ENCODE measurements at places on chromosomes 1 and 21.

GRCh38 chr1:110615548-110616130 lies 9.5 kb upstream of the KCNA2 start:
- DNase-seq, result peak; percentile 85

GRCh38 chr1:211738691-211739301 lies 63.4 kb upstream of the NEK2 start:
- DNase-seq, result peak; percentile 20

GRCh38 chr1:66648901-66649595 lies 103.2 kb upstream of the DYNLT5 start:
- peak; percentile 53 for DNase-seq

- DNase-seq, result no peak
Observed at GRCh38 chr21:33870768-33871167, 44.8 kb downstream of the ATP5PO start.

DNA sequence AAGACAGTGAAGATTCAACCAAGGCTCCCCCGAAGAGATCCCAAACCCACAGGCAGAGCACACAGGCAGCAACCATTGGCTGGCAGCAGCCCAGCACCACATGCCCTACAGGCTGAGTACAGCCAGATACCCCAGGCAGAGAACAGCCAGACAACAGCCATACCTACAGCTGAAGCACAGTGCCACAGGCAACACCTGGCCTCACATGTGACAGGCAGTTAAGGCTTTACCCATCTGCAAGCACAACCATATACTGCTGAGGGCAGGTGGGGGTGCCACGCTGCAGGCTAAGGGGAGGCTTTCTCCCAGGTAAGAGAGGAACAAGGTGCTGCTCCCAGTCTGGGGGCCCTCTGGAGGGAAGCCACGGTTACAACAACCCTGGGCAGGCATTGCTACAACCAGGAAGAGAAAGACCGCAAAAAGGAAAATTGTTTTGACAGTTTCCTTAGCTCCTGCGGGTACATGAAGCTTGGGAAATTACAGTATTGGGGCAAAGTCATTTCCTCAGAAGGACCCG lies 12.3 kb downstream of the CHIT1 start:
- peak; percentile 23 for DNase-seq

- peak; percentile 57 for DNase-seq
Observed at GRCh38 chr1:236143104-236143948, 987 bp downstream of the GPR137B start.

- DNase-seq, result no peak
Observed at GRCh38 chr1:64938991-64939390, 27.4 kb downstream of the JAK1 start.

DNA sequence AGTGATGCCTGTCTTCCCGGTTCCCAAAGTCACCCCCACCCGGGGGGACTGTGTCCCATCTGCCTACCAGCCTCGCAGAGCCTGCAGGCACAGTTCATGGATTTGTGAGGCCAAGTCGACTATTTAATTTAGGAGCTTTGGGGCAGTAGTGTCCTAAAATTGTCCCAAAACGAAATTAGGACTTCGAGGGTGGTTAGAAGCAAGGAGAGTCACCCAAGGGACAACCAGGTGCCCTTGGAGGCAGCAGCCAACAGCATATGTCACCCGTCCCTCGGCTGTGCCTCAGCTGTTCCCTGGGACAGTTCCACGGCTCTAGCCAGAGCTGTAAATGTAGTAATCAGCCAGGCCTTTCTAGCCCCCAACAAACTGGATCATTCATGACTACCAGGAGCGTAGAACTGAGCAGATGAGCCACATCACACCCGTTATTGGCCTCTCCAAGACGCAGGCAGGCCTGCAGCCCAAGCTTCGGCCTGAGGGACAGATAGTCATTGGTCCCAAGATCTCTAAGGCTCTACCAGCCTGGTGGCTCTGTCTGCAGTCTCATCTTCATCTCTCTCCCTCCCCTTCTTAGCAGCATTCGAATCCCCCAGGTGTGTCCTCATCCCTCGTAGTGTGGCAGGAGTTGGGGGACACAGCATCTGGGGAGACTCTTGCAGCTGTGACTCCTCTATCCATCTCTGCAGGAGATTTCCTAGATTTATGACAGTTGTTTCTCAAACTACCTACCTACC lies 2.9 kb downstream of the PAX7 start:
- DNase-seq, result no peak

DNA sequence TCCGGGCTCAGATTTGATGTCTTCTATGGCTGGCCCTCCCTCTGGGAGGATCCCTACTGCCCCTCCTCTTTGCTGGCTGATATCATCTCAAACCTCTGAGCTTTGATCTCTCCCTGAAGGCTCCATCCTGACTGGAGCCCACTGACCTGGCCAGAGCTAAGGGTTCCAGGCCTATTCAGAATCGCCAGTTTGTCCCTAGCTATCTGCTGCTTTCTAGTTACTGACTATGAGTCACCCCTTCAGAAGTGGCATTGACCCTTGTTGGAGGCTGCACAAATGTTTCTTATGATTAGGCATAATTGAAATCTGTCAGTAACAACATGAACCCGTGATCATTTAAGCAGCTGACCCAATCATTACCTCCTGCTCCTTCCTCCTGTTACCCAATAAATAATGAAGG lies 87.1 kb downstream of the ABCA4 start:
- DNase-seq, result no peak

DNA sequence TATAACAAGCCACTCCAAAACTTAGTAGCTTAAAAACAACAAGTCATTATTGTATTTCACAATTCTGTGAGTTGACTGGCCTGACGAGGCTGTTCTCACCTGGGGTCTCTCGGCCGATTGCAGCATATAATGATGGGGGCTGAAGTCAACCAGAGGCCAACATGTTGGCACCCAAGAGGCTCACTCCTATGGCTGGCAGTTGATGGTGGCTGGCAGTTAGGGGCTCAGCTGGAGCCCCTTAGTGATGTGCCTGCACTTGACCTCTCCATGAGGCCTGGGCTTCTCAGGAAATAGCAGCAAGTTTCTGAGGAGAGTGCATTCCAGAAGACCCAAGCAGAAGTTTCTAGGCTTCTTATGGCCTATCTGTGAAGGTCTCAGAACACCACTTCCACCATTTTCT lies 459.4 kb downstream of the NPHP4 start:
- no peak for DNase-seq

DNA sequence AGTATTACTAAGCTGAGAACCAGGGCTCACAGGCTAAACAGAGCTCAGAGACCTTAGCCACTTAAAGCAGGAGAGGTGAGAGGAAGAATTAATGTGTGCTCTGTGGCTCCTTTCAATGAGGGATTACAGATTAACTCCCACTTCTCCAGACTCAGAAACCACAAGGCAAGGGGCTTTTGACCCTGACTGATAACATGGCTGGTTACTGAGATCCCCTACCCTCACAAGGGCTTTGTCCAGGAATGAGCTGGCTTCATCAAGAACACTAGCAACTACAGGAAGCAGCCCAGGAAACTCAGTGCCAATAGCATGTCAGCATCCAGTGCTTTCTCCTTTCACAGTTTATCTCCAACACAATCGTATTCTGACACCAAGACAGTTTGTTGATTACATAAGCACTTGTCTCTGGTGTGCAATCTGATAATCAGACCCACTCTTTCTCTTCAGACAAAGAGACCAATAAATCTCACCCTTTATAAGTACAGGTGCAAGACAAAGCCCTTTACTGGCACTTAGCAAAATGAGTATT lies 38.8 kb downstream of the ERI3 start:
- peak; percentile 69 for DNase-seq

GRCh38 chr1:42175314-42176054 lies 10.9 kb upstream of the GUCA2A start:
- no peak for DNase-seq

DNA sequence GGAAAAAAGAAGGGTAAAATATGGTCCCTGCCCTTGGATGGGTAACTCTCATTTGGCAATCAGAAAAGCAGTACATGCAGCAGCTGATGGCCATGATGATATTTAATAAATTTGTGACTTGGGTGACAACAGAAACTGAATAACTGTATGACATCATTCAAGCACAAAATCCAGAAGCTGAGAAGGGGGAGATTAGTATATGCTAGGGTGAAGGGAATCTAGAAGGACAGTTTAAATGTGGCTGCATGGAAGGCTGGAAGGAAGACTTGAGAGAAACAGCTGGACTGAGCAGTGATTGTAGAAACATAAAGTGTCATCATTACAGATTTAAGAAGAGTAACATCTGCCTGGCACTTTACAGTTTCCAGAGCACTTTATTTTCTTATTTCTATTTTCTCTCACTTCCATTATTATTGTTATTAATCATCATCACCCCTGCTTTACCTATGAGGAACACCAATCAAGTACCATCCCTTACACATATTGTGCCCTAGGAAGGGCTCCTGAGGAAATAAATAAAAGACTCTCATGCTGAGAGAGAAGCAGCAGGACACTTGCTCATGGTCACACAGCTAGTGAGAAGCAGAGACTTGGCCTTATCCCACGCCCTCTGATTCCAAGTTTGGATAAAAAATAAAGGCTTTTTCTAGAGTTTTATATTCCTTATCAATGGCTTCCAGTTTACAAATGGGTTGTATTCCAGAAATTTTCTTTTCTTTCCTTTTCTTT lies 207.2 kb downstream of the PBX1 start:
- DNase-seq, result no peak

DNA sequence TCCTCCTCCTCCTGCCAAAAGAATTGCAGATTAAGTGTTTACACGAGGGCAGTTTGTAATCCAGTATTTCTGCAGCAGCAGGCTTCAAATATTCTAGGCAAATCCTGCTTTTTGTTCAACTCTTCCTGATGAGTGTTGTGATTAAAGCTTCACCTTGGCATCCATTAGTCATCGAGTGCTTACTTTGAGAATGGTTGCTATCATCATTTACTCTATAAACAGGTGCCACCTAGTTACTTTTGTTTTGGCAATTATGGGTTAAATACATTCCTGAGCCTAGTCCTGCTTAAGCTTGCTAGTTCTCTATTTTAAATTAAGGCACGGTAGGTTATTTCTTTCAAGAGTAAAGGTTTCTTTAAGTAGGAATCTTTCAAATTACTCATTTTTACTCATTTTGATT lies 20.3 kb downstream of the PDC start:
- DNase-seq, result no peak

DNA sequence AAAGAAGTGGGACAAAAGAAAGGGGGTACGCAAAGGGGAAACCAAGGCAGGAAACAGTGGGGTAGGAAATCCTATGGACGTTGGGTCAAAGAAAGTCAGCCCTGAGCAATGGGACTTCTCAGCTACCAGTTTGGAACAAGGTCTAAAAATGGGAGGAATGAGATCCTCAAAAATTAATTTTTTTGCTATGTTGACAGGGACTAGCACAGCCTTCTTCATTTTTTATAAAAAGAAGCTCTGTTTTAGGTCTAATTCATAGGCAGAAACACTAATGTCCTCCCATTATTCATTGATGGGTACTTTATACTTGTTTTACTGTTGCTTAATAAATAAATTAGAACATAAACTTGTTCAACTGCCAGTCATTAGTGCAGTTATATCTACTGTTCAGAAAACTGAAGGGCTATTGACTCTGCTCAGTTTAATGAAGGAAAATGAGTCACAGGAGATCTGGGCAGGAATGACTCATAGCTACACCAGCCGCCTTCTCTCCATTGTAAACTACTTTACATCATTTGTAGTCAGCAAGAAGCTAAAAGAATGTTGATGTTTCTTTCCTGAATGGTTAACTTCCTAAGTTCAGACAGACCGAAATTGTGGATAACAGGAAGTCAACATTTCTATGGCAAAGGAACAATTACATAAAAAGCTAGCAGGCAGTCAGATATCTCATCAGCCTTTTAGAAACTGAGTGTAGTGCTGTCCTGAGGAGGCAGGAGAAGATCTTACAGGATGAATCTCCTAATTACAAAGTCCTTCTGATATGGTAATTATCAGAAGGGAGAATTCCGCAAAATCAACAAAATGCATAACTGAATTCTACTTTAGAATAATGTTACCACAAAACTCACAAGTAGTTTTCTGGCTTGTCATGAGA lies 356.4 kb upstream of the PKN2 start:
- no peak for DNase-seq

GRCh38 chr1:215405211-215405610 lies 161.9 kb upstream of the KCTD3 start:
- DNase-seq, result no peak

DNA sequence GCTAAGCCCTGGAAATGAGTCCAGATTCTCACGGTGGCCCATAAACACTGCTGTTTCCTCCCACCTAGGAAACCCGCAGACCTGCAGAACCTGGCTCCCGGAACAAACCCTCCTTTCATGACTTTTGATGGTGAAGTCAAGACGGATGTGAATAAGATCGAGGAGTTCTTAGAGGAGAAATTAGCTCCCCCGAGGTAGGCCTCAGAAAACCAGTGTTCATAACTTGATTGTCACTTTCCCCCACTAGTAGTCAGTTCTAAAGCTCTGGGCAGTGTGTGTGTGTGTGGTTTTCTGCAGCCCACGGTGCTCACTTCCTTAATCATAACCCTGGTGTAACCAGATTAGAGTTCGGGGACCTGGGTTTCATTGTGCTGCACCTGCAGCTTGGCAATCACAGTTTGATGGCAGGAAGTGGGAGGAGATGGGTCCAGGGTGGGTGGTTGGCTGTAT lies 39.1 kb downstream of the CLIC6 start:
- DNase-seq, result peak; percentile 25

DNA sequence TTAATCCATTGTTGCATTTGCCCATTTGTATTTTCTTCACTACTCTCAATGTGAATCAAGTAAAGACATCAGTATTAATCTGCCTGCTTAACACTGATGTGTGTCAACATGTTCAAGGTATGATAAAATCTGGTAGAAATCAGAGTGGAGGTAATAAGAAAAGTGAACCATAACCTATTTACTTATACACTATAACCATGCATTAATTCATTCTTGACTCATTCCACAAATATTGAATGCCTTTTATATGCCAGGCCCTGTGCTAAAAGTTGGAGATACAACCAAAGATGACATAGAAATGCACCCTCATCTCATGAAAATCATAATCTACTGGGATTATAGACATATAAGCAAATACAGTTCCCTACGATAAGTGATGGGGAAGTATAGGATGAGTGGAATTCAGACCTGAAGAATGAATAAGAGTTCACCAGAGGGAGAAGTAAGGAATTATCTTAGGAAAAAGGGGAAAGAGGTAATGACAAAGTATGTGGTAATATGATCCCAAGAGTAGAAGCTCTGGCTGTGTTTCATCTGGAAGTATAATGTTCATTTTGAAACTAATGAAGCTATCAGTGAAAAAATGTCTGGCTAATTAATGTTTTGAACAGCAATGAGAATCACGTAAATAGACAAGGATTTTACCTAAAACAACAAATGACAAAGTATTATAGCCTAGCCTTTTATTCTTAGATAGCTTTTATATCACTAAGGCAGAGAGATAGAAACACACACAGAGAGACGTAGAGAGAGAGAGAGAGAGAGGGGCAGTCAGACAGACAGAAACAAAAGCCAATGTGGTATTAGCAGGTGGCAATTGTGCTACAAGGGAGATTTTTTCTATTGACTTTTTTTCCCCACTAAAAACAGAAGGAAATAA lies 7.0 kb upstream of the RWDD3 start:
- no peak for DNase-seq

- no peak for DNase-seq
Observed at GRCh38 chr1:2031546-2032540, 12.7 kb downstream of the GABRD start.

- peak; percentile 69 for DNase-seq
Observed at GRCh38 chr1:247415423-247416361, at the start of gene NLRP3. Gene NLRP3, plus strand, starts transcription at chr1:247416173. Its CDS starts 2,628 bp downstream, at chr1:247418801.
